SHP77 (cell line): ENCODE measurements at places on chromosomes 13 and 19.

DNA sequence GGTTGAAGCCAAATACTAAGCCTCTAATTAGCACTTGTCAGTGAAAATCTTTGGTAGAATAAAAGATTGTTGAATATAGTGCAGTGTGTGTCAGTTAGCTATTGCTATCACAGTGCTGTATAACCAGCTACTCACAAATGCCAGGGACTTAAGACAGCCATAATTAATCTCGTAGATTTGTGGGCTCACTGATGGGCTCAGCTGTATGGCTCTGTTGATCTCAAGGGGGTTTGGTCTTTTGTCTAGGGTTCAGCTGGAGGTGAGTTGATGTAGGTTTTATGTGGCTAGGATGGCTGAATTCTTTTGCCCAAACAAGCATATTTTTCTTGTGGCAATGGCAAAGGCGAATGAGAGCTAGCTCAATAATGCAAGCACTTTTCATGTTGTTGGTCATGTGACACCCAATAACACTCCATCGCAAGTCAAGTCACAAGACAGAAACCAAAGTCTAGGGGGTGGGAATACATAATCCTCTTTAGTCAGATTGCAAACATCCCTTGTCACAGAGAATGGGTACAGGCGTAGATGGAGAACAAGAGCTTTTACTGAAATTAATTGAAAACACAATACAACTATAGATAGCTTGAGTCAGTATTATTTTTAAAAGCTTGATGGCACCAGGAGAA is 121.7 kb upstream of the EDNRB start:
- DNase-seq = no peak

DNA sequence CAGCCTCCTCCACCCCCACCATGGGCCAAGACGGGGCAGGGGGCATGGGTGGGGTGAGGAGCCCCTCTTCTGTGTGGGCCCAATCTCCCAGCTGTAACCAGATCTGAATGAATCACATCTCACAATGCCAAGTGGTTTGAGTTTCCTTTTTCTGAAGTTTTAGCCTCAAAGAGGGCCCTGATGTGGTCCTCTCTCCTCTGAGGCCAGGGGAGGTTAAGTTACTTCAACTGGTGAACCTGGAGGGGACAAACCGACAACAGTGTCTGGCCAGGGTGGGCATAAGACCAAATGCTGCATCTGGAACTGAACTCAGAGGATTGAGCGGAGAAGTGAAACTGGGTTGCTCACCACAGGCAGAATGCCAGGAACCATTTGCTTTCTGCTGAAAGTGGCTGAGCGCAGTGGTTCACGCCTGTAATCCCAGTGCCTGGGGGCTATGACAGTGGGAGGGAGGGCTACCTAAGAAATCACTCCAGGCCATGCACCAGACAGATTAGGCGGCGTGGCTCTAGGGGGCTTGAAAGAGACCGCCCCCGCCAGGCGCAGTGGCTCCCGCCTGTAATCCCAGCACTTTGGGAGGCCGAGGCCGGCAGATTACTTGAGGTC is 15.4 kb upstream of the IRGC start:
- no peak for DNase-seq

- no peak for DNase-seq
Observed at GRCh38 chr19:39422020-39422419, 9.6 kb downstream of the PLEKHG2 start.

GRCh38 chr13:21413013-21413412 is 46.1 kb downstream of the ZDHHC20 start:
- DNase-seq = no peak

- DNase-seq = peak; percentile 28
Observed at GRCh38 chr13:48542581-48543341, 9.9 kb upstream of the RCBTB2 start.

- DNase-seq = no peak
Observed at GRCh38 chr19:46497773-46498172, 2.1 kb upstream of the PNMA8B start.

GRCh38 chr13:93824286-93824685 is 597.7 kb downstream of the GPC6 start:
- no peak for DNase-seq

DNA sequence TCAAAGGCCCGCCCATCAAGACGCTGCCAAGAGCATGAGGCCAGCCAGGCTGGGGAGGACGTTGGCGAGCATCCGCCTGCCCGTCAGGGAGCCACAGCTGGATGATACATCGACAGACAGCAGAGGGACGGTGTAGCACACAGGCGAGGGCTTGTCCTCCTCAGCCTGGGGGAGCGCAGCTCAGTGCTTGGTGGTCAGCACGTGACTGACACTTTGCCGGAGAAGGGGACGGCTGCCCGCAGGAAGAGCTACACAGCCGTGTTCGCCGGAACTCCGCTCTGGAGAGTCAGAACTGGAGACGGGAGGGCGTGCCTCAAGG is 34.1 kb downstream of the CSNK1G2 start:
- DNase-seq = no peak

DNA sequence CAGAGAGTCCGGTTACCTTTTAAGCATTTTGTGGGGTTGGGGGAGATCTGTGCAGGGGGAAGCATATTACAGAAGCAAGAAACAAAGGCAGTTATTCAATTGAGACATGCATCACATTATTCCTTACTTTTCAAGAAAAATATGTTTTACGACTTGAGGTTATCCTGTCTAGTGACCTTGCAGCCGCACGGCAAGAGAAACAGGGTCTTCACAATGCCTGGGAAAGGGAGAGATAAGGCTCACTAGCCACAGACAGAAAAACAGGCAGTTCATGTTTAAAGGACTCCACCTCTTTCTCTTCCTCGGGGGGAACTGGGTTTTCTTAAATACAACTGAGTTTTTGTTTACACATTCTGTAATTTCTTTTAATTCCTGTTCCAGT is 536 bp upstream of the NCR1 start:
- no peak for DNase-seq

- DNase-seq = no peak
Observed at GRCh38 chr13:41809962-41810361, 150.9 kb downstream of the VWA8 start.

- no peak for DNase-seq
Observed at GRCh38 chr13:112617754-112618375, 29.9 kb upstream of the TUBGCP3 start.

DNA sequence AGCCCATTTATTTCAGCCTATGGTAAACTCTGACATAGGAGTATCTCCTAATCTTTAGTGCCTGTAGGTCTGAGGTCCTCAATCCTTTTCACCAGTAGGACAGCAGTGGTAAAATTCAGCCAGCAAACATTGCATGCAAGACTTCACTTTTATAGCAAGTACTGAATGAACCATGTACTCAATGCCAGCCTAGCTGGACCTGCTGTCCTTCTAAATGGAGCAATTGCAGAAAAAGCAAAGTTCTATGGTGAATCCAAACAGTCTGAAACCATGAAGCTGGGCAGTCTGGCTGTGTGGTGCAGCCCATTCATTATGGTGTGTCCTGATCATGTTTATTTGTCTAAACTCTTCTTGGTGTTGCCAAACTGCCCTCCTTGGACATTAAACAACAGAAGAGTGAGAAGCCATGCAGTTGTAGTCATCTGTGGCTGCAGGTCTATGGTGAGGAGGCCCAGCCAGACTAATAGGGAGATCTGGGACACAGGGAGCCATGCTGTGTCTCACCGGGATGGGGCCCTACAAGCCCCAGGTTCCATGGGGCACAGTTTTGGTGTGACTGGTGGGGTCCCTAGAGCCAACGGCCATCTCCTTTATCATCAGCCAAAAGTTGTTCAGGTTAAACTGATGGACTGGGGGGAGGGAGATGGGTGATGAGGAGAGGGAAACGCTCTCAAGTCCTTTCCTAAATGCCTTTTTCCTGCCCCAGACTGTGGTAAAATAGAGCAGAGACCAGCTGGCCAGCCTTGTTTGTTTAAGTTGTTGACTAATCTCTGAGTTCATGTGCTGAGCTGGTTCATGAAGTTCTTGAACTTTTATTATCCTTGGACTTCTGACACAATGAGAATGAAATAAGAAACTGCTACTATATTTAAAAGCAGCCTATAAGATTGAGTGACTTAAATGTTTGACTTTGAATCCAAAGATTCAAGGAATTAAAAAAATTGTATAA is 20.6 kb upstream of the TNFSF11 start:
- no peak for DNase-seq

GRCh38 chr13:110348309-110349105 is 41.4 kb downstream of the COL4A2 start:
- no peak for DNase-seq

- no peak for DNase-seq
Observed at GRCh38 chr13:46964789-46965527, 68.1 kb upstream of the HTR2A start.

- no peak for DNase-seq
Observed at GRCh38 chr19:14408491-14409145, 10.5 kb downstream of the DDX39A start.

DNA sequence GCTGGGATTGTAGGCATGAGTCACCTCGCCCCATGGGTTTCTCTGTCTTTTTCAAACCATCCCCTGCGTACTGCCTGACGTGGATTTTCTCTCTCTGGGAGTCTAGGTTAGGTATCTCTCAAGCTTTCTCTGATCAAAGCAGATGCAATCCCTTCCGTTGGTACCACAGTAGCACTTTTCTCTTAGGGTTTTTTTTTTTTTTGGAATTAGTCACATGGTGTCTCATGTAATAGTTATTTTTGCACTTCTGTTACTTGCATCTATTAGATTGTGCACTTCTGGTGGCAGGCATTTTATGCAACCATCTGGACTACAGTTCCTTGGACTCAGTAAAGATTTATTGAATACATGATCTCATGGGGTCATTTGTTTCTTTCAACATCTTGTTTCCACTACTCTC is 72.1 kb downstream of the GPC6 start:
- no peak for DNase-seq

DNA sequence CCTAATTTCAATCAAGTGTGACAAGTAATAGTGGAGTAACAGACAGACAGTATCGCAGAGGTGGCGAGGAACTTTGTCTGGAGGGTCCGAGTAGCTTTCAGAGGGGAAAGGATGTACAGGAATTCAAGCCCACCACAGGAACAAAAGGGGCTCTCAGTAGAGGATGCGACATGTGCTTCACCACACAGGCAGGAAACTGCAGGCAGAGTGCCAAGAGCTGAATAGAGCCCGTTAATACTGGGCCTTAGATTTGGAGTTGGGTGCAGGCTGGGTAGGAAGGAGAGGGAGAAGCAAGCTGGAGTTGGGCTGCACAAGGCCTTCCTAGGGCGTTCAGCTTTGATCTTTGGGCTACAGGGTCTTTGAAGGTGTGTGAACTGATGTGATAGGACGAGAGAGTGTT is 1.2 kb downstream of the CCDC70 start:
- DNase-seq = no peak

DNA sequence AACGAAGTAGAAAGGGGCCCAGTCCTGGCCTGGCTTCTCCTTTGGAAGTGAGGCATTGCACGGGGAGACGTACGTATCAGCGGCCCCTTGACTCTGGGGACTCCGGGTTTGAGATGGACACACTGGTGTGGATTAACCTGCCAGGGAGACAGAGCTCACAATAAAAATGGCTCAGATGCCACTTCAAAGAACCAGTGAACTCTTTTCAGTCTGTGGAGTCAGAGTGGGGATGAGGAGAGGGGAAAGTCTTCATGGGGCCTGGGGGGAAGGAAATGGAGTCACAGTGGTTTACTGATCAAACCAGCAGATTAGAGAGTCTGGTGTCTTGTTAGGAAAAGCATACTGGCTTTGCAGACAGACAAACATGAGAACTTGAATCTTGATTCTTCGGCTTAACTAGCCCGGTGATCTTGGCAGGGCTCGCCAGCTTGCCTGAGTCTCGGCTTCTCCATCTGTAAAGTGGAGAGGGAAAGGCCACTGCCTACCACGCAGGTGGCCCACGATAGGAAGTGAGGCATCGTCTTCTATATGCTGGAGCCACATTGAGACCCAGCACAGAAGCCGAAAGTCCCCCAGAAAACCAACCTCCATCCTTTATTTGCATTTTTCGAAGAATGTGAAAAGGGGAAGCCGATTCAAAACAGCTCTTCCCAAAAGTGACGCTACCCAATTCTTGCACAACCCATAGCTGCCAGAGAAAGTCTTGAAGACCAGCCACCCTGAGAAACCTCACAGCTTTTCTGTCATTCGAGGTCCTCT is at the start of gene FFAR1:
Gene FFAR1 (plus strand): TSS at position 732 of the 759 bp plus-strand sequence. CDS start 3,650 bp downstream, outside the sequence.
- DNase-seq = no peak

GRCh38 chr19:8511573-8512101 is 2.3 kb downstream of the ZNF414 start:
- DNase-seq = no peak

- no peak for DNase-seq
Observed at GRCh38 chr13:68046903-68047302, 816.8 kb upstream of the PCDH9 start.

DNA sequence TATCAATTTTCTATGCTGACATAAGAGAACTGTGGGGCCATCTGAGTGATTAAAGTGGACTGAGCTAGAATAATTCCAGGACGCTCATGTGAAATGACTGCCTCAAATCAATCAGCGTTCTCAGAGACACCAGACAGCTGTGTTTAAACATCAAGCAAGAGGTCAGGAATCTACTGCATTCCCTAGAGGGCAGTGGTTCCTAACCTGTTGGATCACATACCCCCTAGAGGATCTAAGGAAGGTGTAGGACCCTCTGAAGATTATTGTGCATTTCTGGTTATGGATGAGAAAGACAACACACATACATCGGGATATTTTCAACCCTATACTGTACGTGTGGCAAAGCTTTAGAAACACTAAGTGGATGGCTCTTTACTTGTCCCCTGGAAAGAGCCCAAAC is 51.8 kb upstream of the FREM2 start:
- DNase-seq = no peak

GRCh38 chr13:20195801-20196200 is 3.1 kb upstream of the GJB2 start:
- no peak for DNase-seq

DNA sequence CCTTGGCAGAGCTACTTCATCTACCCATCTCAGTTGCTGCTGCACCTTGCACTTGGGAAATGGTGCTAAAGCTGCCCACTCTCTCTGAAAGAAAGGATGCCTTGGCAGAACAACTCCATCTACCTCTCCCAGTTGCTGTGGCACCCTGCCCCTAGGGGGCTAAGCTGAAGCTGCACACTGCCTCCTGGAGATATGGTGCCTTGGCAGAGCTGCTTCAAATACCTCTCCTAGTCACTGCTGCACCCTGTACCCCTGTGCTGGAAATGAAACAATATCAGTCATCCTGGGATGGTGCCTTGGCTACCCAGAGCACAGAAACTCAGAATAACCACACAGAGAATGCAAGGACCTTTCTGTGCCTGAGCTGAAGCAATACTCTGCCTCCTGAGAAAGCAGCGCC is 615.8 kb downstream of the DIAPH3 start:
- DNase-seq = no peak

- DNase-seq = no peak
Observed at GRCh38 chr13:110458594-110459365, 102.7 kb downstream of the RAB20 start.

DNA sequence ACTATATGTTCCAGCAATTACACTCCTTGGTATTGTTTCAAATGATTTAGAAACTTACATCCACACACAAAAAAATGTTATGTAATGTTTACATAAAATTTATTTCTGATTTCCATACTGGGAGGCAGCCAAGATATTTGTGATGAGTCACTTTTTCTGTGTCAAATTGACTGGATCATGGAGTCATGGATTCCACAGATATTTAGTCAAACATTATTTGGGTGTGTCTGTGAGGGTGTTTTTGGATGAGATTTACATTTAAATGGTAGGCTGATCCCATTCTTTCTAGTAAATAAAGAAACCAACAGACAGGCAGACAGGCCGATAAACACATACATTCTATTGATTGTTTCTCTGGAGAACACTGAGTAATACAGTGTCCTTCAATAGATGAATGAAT is 562.8 kb downstream of the SLITRK6 start:
- DNase-seq = no peak

- no peak for DNase-seq
Observed at GRCh38 chr13:110115591-110115990, 191.4 kb downstream of the COL4A1 start.
